ENCODE measurements at places on chromosomes 6 and 20. TPM values are rescaled to one million over a fixed set of nuclear protein-coding genes. Genes with fewer than 3 reads are reported as not detected.

HMGN3 gene
- 51.0 TPM for total RNA-seq

MARCKS gene
- 0.10 TPM for total RNA-seq

AKAP12 gene
- total RNA-seq, result 0.78 TPM

ZKSCAN4 gene
- total RNA-seq, result 4.8 TPM

NMBR gene
- total RNA-seq, result not detected

HLA-DRB1 gene
- 33.1 TPM for total RNA-seq

THBD gene
- total RNA-seq, result not detected

PRR18 gene
- total RNA-seq, result not detected

ECT2L gene
- total RNA-seq, result not detected

SLC35D3 gene
- not detected for total RNA-seq

PCK1 gene
- total RNA-seq, result not detected

GJA1 gene
- total RNA-seq, result not detected

FAM110A gene
- 21.1 TPM for total RNA-seq

MTFR2 gene
- 23.3 TPM for total RNA-seq

ZC3H12D gene
- 96.7 TPM for total RNA-seq

OR2H2 gene
- not detected for total RNA-seq

FKBP1C gene
- total RNA-seq, result 2.7 TPM

FAM217B gene
- 35.6 TPM for total RNA-seq

FAM184A gene
- total RNA-seq, result 9.0 TPM

OPN5 gene
- not detected for total RNA-seq

CRYBG1 gene
- total RNA-seq, result 10.2 TPM

PRSS16 gene
- 0.98 TPM for total RNA-seq

CBFA2T2 gene
- total RNA-seq, result 13.2 TPM

DLL1 gene
- not detected for total RNA-seq

RBBP8NL gene
- total RNA-seq, result not detected

JAG1 gene
- 1.3 TPM for total RNA-seq

LTB gene
- total RNA-seq, result 270 TPM

BMP6 gene
- 1.1 TPM for total RNA-seq

BHLHE23 gene
- total RNA-seq, result not detected

RSPO3 gene
- not detected for total RNA-seq

RNF182 gene
- total RNA-seq, result not detected

ZSCAN31 gene
- 1.0 TPM for total RNA-seq

PDE7B gene
- 10.7 TPM for total RNA-seq

SLC35B2 gene
- 30.1 TPM for total RNA-seq

ABRACL gene
- 129 TPM for total RNA-seq

GPR31 gene
- not detected for total RNA-seq

PGC gene
- total RNA-seq, result 0.60 TPM

CALHM4 gene
- not detected for total RNA-seq

RAMACL gene
- total RNA-seq, result 0.29 TPM

RAET1L gene
- not detected for total RNA-seq

PRKN gene
- not detected for total RNA-seq

PTPRT gene
- not detected for total RNA-seq

MOCS1 gene
- 1.2 TPM for total RNA-seq

FAM209B gene
- 1.2 TPM for total RNA-seq

IER3 gene
- total RNA-seq, result 578 TPM

LHFPL5 gene
- not detected for total RNA-seq

RBM39 gene
- total RNA-seq, result 349 TPM

SAMD5 gene
- total RNA-seq, result not detected

SAMD10 gene
- 34.9 TPM for total RNA-seq

PTK6 gene
- total RNA-seq, result 0.16 TPM

PTCHD4 gene
- total RNA-seq, result not detected

NKAPL gene
- 0.16 TPM for total RNA-seq
